ENCODE measurements at places on chromosomes 4 and X.

DNA sequence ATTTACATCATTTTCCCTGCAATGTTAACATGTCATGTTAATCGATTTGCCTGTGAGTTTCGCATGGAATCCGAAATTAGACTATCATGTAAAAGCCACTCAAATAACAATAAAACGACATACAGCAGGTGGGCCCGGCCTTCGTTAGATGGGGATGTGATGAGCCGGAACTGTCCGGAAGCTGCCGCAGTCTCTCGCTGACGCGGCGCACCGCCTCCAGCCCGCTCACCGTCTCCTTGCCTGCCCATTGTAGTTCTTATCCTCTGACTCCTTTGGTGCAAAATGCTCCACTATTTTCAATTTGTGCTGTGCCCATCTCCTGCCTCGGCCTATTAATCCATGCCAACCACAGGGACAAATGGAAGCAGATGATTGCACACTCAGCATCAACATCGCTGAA, 877.5 kb upstream of the TENM3 start:
- no peak for DNase-seq

- no peak for DNase-seq
These were observed 11.4 kb upstream of the RELL1 start for GRCh38 chr4:37697566-37697965.

- DNase-seq, result no peak
These were observed 192.5 kb upstream of the ADAMTS3 start for GRCh38 chr4:72761368-72762038.

DNA sequence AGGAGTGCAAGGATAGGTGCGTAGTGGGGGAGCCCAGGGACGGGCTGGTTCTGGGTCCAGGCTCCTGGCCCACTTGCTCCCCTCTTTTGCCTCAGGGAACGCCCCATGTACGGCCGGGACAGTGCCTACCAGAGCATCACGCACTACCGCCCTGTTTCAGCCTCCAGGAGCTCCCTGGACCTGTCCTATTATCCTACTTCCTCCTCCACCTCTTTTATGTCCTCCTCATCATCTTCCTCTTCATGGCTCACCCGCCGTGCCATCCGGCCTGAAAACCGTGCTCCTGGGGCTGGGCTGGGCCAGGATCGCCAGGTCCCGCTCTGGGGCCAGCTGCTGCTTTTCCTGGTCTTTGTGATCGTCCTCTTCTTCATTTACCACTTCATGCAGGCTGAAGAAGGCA, 1.7 kb downstream of the EMD start:
- DNase-seq, result no peak
